ENCODE measurements at places on chromosomes 7 and 10.

GRCh38 chr7:107233174-107233573, 64.4 kb downstream of the HBP1 start:
- no peak for DNase-seq

GRCh38 chr7:50739744-50740435, 42.8 kb downstream of the GRB10 start:
- DNase-seq = peak; percentile 49

DNA sequence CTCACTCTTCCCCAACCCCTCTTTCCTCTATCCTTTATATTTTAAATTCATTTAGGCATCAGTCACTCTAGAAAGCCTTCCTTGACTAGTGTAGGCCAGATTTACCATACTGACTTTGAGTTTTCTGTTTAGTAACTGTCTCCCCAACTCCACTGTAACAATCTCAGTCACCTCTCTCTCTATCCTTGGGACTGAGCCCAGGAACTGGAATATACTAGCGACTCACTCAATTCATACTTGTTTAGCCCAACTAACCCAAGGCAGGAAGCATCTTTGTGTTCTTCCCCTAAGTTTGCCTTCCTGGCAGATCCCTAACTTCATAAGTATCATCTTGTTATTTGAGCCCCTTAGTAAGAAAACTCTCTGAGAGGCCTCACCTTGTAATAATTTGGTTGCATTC, 19.1 kb downstream of the PLCE1 start:
- no peak for DNase-seq

GRCh38 chr7:134891262-134891695, 95.0 kb upstream of the AGBL3 start:
- DNase-seq = no peak

DNA sequence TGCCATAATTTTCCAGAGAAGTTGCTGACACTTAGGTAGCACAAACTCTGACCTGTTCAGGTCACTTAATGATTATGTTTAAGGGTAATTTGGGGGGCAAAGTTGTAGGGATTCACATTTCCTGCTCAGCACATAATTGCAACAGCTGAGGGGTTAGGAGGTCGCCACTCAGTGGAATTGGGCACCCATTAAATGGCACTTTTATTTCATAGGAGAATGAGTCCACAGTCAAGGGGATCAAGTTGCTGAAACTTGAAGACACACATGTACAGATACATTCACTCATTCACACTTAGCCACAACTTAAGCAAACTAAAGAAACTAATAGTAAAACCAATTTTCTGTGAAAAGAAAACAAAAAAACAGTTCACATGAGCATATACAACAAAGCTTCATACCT, 1.5 kb downstream of the PCDH15 start:
- DNase-seq = no peak

DNA sequence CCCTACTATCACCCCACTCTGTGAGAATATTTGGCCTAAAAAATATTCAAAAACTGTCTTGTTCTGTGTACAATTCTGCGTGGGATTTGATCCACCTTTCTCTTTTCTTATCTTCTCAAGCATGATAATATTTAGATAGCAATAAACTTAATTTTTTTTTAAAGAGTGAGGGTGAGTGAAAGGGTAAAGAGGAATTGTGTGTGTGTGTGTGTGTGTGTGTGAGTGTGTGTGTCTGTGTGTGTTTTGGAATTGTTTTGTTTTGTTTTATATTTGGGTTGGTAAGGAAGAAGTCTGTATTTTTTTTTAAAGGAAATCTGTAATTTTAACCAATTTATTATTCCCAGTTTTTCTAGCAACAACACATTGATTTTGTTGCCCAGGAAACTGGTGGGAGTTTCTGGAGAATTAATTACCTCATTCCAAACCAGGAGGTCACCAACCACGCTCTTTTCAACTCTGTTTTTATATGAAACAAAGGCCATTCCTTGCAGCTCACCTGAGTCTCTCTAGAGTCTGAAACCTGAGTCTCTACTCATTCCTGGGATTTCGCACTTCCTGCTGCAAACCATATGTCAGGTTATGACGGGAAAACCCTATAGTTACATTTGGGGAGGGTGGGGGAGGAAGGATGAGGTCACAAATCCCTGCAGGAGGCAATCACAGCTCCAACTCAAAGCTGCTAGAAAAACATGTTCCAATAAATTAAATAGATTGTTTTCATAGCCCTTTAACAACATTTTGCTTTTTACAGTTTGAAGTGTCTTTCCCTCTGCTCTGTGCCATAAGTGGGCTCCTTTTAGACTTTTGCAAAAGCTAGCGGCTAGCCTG, 38.1 kb upstream of the XPNPEP1 start:
- no peak for DNase-seq

DNA sequence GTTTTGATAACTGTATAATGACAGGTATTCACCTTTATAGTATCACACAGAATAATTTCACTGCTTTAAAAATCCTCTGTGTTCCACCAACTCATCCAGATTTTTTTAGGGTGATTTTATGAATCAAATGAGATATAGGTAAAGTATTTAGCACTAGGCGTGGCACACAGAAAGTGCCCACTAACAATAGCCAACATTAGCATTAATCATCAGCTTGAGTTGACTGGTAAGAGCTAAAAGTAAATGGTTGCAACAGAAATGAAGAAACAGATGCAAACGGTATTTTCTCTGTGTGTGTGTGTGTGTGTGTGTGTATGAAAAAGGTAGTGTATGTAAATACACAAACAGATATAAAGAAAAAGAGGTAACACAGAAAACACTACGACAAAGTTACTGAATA, 378.8 kb upstream of the ETV1 start:
- DNase-seq = no peak

GRCh38 chr7:51980313-51980712, 663.7 kb upstream of the COBL start:
- DNase-seq = no peak

DNA sequence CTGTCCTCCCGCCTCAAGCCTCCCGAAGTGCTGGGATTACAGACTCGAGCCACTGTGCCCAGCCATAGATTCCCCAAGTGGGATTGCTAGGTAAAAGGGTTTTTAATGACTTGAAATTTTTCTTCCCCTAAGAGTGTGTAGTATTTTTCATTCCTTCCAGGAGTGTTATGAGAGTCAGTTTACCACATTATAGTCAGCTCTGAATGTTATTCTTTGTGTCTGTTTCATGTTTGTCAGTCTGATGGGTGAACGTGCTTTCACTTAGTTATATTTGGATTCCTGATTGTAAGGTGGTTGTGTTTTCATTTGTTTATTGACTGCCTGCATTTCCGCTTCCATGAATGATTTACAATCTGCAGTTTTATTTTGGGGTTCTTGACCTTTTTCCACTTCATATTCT, 6.3 kb downstream of the ZNF212 start:
- no peak for DNase-seq

DNA sequence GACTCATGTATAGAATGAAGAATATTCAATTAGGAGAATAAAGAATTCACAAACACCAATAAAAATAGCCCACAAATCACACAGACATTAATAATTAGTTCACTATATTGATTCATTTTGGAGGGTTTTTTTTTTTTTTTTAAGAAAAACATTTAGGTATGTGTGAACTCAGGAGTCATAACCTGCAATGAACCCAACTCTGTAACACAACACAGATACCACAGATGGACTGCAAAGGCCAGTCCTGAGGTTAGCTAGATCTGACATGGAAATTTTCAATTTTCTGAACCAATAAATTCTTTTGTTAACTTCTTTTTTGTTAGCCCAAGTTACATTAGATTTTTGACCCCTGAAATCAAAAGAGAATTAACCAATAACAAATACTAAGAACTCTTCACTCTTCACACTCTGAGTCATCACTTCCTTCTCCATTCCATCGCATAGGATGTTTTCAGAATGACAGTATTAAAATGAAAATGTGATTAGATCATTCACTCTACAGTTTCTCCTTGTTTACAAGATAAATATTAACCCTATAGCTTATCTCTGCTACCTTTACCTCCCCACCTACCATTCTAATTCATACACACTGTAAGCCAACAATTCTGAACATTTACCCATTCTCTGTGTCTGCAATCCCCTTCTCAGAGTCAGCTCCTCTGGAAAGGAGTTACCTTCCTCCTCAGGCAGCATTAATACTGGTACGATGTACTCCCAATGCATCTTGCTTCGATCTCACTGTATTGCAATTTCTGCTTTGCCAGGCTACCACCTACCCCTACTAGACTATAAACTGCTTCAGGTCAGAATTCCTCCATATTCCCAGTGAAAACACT, 141.5 kb downstream of the LRRN3 start:
- DNase-seq = no peak

- no peak for DNase-seq
These were observed 48.2 kb upstream of the CREB5 start for GRCh38 chr7:28364082-28364481.

DNA sequence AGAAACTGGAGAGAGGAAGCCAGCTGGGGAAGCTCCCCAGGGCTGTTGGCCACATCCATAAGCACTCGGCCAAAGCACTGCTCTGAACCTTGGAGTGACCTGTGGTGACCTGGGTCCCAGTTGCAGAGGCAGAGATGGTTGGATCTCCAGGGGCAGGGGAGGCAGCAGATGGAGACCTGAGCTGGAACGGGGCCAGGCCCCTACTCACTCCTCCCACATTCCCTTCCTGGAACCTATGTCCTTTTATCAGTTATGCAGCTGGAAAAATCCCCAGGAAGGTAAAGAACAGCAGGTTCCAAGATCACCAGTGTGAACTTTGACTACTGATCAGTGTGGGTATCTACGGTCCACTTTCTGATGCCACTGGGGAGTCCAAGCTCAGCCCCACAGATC, 9.6 kb upstream of the PNLIPRP2 start:
- DNase-seq = no peak

DNA sequence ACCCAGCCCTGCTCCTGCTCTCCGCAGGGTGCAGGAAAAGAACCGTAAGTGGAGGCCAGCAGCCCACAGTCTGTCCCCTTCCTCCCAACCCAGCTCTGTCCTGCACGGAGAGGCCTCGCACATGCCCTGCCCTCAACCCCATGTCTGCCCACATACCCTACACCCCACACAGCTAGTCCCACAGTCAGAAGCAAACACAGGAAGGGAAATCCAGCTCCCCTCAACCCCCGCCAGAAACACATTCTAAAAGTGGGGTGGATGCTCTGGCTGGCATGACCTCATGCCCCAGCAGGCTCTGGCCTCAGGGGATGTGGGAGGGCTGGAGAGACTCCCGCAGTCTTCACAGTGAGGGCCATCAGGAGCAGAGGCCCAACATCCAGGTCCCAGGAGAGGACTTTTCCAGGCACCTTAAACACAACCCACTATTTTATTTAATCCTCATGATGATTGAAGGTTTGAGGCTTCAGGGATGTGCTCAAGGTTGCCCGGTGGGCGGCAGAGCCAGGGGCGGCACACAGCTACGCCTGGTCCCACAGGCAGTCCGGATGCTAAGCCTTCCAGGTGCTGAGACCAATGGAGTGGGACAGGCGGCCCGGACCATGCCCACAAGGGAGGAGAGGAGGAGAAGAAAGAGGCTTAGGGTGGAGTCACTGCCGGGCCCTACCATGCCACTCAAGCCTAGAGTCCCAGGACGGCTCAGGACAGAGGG, 29.9 kb downstream of the CALML5 start:
- DNase-seq = no peak

- no peak for DNase-seq
These were observed 3.8 kb upstream of the PALD1 start for GRCh38 chr10:70474780-70475179.

- DNase-seq = no peak
These were observed 52.5 kb upstream of the CAMK2B start for GRCh38 chr7:44377681-44378421.

- DNase-seq = no peak
These were observed 37.6 kb upstream of the GPR22 start for GRCh38 chr7:107432261-107432660.

DNA sequence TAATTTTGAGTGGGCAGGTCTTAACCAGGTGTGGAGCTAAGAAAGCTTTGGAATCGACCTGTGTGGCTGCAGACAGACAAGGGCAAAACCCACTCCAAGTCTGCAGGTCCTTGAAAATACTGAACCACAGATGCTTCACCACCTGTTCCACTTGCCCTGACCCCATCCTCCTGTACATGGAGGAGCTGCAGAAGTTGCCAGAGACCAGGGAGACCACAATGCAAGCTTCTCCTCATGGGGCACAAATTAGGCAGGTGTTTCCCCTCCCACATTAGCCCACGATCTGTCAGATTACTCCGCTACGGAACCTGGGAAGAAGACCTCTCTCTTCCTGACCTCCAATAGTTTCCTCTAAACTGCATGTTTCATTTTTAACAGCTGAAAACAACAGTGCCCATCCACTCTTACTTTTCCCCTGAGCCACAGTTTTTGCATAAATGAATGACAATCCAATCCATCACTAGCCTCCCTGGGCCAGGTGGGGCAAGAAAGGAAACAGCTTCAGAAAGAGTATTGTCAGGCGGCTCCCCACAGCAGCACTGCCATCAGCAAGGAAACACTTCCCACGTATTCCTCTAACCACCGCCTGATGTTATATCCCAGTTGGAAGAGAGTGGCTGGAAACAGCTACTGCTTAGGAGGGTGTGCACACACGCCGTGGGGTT, 141.6 kb downstream of the PRKAG2 start:
- no peak for DNase-seq

DNA sequence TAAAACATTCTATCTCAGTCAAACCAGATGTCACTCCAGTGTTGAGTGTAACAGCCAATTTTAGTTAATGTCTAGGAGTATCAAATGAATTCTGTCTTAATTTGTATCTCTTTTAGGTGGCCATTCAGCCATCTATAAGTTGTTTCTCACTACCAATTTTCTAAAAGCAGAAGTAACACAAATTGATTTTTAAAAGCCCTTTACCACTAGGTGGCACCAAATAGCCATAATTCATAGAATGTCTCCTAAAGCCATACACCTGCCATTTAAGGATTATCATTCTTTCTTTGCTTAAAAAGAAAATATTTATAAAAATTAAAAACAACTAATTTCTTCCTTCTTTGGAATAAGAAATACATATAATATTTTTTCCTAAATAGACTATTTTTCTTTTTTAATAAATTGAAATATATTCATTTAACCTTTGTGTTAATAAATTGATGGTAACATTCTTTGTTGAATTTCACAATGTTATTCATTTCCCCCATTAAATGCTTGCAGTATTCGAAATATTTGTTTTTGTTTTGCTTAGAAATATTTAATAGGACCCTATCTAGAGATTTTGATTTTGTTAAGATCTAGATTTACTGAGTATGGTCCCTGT, 107.8 kb upstream of the PPP1R3A start:
- no peak for DNase-seq

- no peak for DNase-seq
These were observed 264.1 kb downstream of the OTUD1 start for GRCh38 chr10:23702977-23703414.

GRCh38 chr10:79116801-79117723, 48.3 kb downstream of the ZMIZ1 start:
- DNase-seq = no peak

DNA sequence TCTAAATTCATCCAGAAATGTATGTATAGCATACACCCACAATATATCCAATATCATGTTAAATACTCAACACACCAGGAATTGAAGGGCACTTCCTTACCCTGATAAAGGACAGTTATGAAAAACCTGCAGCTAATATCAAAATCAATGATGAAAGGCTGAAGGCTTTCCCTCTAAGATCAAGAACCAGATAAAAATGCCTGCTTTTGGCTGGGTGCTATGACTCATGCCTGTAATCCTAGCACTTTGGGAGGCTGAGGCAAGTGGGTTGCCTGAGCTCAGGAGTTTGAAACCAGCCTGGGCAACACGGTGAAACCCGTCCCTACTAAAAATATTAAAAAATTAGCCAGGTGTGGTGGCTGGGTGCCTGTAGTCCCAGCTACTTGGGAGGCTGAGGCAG, 21.6 kb upstream of the UPP1 start:
- no peak for DNase-seq

- DNase-seq = no peak
These were observed 19.9 kb upstream of the SP4 start for GRCh38 chr7:21407796-21408480.
